Hindlimb muscle (tissue), 1 donor: ENCODE measurements at places on chromosomes 5 and 9. TPM values are rescaled to one million over a fixed set of nuclear protein-coding genes. Genes with fewer than 3 reads are reported as not detected.

PCDHGA5 gene
- polyA plus RNA-seq, result 2.6 TPM

CARD19 gene
- polyA plus RNA-seq, result 39.7 TPM

SHOC1 gene
- polyA plus RNA-seq, result 0.26 TPM

NUTM2G gene
- polyA plus RNA-seq, result 1.6 TPM

DNM1 gene
- polyA plus RNA-seq, result 51.3 TPM

GPR150 gene
- polyA plus RNA-seq, result 0.22 TPM

CBY3 gene
- 0.61 TPM for polyA plus RNA-seq

PDCD1LG2 gene
- 1.5 TPM for polyA plus RNA-seq

BRINP1 gene
- 0.12 TPM for polyA plus RNA-seq

ENTREP1 gene
- polyA plus RNA-seq, result 48.7 TPM

HEXB gene
- 25.7 TPM for polyA plus RNA-seq

RANBP17 gene
- 8.2 TPM for polyA plus RNA-seq

FAT2 gene
- polyA plus RNA-seq, result 0.66 TPM

GRCh38 chr9:136856079-136856476, 3.9 kb downstream of the MAMDC4 start:
- no peak for DNase-seq

DNA sequence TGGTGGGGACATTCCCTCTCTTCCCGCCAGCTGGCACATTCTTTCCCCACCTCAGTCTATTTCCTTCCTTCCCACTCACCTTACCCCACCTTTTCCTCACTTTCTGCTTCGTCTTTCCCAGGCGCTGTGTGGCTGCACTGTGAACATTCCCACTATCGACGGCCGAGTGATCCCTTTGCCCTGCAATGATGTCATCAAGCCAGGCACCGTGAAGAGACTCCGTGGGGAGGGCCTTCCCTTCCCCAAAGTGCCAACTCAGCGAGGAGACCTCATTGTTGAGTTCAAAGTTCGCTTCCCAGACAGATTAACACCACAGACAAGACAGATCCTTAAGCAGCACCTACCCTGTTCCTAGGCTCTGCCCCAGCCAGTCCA, 7.3 kb downstream of the DNAJB5 start:
- DNase-seq, result no peak

DNA sequence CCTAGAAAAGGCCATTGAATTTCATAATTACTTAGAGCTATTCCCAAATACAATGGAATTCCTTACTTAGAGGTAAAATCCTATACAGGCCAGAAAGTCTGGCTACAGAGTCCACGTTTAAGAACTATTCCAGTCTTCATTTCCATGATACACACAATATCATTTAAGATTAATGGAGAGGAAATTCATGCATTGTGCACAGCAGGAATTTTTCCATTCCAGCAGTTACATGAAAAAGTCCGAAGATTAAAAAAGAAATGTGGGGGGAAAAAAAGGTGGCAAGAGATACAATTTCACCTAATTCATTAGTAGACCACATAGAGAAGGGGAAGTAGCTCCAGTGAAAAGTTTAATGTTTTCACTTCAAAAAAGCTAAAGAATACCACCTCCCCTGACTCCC, 63.1 kb downstream of the CHD1 start:
- DNase-seq, result no peak

- DNase-seq, result no peak
These were observed 298.2 kb upstream of the TAS2R1 start for GRCh38 chr5:9928326-9928725.

- no peak for DNase-seq
These were observed 38.0 kb downstream of the ADAMTS16 start for GRCh38 chr5:5178136-5178535.

GRCh38 chr9:38081356-38082108, 12.5 kb upstream of the SHB start:
- no peak for DNase-seq

- peak; percentile 76 for DNase-seq
These were observed 655.2 kb upstream of the RIOK2 start for GRCh38 chr5:97838214-97838613.

DNA sequence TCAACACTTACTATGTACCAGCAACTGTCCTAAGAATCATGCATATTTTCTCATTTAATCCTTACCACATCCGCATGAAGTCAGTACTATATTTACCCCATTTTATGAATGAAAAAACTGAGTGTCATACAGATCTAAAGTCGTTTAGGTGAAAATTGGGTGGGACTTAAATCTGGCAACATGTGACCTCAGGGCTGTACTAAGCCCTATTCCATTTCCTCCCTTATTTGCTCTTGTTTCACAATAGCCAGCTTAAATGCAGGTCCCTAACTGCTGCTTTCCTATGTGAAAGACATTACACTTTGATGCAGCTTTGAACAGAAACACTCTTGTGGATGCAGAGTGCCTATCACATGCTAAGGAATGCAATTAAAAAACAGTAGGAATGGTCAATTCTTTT, 2.5 kb upstream of the RAB14 start:
- no peak for DNase-seq

DNA sequence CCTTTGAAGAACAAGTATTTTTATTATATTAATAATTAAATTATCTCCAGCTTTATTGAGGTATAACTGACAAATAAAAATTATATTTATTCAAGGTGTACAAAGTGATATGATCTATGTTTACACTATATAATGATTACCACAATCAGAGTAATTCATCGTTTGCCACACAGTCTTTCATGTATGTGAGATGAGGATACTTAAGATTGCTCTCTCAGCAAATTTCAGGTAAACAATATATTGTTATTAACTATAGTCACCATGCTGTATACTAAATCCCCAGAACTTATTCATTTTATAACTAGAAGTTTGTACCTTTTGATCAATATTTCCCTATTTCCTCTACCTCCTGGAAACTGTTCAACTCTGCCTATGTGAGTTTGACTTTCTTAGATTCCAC, 16.7 kb upstream of the CCNO start:
- no peak for DNase-seq

DNA sequence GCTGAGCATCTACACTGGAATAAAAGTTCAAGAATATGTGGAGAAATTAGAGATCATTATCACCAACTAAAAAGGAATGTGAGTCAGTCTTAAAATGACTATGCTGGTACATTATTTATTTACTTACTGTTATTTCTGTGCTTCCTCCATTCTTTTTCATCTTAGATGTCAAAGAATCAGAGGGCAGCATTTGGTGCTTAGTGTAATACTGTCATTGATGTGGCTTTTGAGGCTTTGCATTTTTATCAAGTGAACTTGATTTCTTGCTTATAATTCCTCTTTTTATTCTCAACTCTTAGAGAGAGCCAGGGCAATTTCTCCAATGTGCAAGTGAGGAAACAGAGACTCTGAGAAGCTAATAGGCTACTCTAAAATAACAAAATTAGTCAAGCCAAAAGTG, 163.7 kb upstream of the TRPC7 start:
- DNase-seq, result no peak

DNA sequence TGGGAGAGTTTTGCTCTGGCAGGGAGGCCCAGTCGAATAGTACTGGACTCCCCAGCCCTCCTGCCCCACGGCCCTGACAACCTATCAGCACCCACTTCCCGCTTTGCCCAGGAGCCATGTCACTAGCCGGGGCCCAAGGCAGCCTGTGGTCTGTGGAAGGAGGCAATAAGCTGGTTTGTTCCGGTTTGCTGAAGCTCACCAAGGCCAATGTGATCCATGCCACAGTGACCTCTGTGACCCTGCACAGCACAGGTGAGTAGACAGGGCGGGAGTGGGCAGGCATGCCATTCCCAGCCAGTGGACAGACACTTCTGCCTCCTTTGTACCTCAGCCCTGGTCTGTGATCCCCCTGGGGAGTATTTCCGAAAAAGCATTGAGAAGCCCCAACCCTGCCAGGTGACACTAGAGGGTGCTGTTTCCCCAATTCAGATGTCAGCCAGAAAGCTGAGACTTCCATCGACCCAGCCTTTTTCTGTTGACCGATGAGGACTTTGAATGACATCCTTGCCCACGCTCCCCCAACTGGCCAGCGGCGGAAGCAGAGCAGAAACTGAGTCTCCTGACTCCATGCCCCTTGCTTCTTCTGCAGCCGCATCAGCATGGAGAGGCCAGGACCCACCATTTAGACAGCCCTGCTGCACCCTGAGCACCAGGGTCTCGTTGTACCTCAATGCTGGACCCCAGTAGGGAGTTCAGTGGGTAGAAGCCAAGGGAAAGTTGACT, 9.6 kb downstream of the PCYOX1L start:
- peak; percentile 50 for DNase-seq
